Hippocampal formation (tissue), 2 donors: ENCODE measurements at places on chromosomes 1 and 21.

DNA sequence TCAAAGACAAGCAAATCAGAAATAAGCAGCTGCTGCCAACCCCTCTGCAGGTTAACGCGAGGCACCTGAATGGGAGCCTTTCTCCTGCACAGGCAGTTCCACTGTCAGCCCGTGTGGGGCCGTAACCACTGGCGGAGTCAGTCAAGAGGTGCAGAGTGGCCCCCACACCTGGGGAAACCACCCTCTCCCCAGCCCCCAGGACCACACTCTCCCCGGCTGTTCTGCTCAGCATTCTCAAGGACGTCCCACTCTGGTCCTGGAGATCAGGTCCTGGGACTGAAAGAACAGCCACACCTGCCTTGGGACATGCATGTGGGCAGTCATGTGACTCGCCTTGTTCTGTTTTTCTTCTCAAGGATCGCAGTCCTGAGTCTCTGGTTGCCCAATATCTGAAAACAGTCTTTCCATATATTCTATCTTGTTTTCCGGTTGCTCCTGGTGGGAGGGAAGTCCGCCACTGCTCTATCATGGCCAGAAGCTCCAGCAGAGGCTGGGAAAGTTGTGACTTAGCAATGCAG lies 252.5 kb downstream of the PTPRU start:
- no peak for DNase-seq

GRCh38 chr21:35575280-35575915 lies 484.9 kb downstream of the SETD4 start:
- no peak for DNase-seq

DNA sequence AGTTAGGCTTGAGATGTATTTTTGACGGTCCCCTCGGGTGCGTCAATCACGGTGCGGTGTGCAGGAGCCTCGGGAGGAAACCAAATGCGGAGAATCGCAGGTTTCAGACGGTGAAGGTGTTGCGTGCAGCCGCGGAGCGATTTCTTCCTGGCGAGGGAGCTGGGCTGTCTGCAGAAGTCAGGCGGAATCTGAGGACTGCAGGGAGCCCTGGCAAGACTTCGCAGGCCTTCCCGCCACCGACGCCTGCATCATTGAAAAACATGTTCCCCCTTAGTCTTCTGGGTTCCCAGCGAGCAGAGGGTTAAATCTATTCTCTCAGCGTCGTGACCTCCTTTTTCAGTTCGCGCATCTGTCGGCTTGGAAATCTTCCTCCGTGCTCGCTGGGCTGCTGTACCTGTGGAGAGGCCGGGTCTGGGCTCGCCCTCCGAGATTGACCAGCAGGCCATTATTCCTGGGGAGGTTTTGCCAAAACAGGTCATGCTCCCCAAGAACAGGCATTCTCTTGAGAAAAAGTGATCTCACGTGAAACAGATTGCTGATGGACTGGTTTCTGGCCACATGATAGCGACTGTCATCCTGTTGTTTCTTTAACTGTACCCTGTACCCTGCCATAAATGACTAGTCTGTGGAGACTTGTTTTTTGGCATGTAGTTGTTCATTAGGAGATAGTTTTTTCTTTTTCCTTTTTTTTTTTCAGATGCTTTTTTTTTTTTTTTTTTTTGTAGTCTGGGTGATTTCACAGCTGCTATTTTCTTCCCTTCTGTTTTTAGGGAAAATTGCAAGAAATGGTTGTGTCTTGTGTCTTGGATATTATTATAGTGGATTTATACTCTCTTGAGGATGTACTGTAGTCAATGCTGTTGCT lies 894 bp downstream of the EPB41 start:
- no peak for DNase-seq

GRCh38 chr1:119186471-119186870 lies 46.0 kb upstream of the WARS2 start:
- no peak for DNase-seq

GRCh38 chr1:89904219-89904980 lies 83.6 kb downstream of the LRRC8D start:
- DNase-seq, result no peak

DNA sequence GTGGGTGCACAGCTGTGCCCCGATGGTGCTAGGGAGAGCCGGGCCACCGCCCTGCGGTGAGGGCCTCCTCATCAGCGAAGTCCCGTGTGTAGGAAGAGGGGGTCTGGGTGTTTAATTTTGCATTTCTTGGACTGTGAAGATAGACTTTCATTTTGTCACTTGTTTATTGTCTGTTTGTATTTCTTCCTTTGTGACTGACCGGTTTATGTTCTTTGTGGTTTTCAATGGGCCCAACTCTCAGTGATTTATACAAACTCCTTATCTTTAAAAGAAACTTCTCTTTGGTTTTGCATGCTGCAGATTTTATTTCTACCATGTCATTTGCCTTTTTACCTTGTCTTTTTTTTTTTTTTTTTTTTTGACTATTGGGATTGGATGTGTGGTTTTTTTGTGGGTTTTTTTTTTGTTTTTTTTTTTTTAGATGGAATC lies 65.1 kb downstream of the COL18A1 start:
- DNase-seq, result no peak

GRCh38 chr1:222334026-222334680 lies 213.8 kb downstream of the HHIPL2 start:
- DNase-seq, result no peak

DNA sequence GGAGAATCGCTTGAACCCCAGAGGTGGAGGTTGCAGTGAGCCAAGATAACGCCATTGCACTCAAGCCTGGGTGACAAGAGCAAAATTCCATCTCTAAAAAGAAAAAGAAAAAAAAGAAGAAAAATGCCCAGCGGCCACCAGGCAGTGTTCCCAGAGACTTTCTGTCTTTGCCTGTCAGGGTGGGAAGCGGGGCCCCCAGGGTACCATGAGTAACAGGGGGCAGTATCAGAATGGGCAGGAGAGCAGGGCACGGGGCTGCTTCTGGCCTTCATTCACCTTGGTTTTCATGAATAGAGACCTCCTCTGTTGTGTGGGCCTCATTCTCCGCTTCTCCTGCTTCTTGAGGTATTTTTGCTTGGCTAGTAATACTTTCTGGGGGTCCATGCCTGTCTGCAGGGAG lies 20.4 kb downstream of the SLC26A9 start:
- DNase-seq, result no peak

- no peak for DNase-seq
Observed at GRCh38 chr21:26007951-26008498, 162.5 kb downstream of the APP start.

DNA sequence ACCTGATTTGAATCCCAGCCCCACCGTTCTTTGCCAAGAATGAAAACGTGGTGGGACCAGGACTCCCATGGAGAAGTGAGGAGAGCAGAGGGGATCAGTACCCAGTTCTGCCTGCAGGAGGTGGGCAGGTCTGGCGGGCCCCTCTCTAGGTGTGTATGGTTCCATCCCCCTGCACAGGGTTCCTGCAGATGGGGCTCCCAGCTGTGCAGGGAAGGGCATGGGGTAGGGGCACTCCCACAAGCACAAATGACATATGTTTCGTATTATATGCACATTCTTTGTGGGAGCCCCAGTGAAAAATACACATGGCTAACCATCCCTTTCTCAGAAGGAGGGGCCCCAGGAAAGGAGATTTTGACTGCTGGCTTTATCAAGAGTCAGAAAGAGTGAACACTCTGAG lies 144.6 kb downstream of the PLPP3 start:
- DNase-seq, result no peak

- DNase-seq, result no peak
Observed at GRCh38 chr1:172612478-172612877, 46.4 kb upstream of the FASLG start.

GRCh38 chr1:240503558-240503957 lies 108.4 kb downstream of the GREM2 start:
- no peak for DNase-seq

GRCh38 chr1:241465673-241466072 lies 53.9 kb downstream of the FH start:
- no peak for DNase-seq

- DNase-seq, result peak; percentile 55
Observed at GRCh38 chr1:242243472-242243871, 244.6 kb upstream of the MAP1LC3C start.

- DNase-seq, result no peak
Observed at GRCh38 chr1:95475686-95476457, 241.9 kb downstream of the RWDD3 start.

DNA sequence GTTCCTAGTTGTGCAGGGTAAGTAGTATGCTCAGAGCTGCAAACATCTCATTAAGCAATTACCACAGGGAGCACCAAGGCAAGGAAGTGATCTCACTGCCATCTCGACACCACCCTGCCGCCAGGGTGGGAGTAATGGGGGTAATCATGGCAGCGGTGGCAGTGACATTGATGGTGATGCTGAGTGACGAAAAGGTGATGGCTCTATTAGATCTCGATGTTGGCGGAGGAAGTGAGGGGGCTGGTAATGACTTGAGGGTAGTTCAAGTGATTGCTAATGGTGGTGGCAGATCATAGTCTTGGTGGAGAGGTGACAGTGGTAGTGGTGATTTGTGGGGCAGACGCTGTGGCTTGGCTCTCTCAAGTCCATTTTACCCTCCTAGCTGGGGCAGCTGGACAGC lies 25.4 kb upstream of the TENT5B start:
- no peak for DNase-seq

GRCh38 chr1:17348593-17349234 lies 23.3 kb upstream of the PADI6 start:
- no peak for DNase-seq

DNA sequence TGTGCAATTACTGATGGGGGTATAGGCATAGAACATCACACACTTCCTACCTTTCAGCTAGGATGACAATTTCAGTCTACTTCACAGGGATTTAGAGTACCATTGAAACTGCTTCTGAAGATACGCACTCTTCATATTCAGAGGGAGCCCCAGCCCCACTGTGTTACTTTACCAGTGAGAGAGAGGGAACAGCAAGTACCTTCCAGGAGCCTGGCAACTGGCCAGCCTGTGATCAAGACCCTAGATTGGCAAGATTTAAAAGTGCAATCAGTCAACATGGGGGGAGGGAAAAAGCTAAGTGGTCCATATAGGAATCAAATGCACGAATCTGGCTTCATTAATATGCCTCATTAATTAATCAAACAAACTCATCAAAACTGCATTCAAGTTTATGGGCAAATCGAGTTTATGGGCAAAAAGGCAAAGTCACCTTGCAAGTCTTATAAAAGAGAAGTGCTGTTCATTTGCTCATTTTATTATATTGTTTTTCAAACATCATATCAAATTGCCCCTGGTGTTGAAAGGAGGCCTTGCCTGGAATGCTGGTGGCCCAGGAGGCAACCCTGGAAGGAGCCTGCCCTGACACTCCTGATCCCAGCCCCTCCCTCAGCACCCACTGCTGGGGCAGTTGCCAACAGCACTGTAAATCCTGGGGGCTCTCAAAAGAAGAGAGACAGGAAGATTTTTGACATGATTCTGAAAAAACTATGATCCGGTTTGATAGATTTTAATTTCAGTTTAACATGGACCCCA lies 184.9 kb upstream of the DPT start:
- no peak for DNase-seq

GRCh38 chr1:227298512-227299240 lies 19.6 kb downstream of the CDC42BPA start:
- DNase-seq, result no peak

GRCh38 chr1:205191622-205192021 lies 19.9 kb downstream of the DSTYK start:
- no peak for DNase-seq

DNA sequence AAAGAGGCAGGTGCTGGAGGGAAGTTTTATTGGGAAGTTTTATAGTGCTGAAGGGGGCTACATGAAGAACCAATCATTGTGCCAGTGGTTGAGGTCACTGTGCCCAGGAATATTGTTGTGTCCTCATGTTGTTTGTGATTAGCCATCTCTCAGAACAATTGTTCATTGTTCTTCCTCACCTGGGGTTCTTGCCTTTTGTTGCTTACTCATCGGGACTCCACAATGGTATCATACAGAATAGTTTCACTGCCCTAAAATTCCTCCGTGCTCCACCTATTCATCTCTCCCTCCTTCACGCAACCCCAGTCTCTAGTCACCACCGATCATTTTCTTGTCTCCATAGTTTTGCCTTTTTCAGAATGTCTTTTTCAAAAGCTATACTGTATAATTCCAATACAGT lies 38.9 kb upstream of the CDC14A start:
- DNase-seq, result no peak

- no peak for DNase-seq
Observed at GRCh38 chr1:24966724-24967346, 36.8 kb upstream of the RUNX3 start.

GRCh38 chr1:11478571-11479374 lies at the start of gene DISP3:
DISP3 (plus strand) TSS chr1:11479155; CDS start chr1:11500993, 21,838 bp downstream.
- peak; percentile 71 for DNase-seq

DNA sequence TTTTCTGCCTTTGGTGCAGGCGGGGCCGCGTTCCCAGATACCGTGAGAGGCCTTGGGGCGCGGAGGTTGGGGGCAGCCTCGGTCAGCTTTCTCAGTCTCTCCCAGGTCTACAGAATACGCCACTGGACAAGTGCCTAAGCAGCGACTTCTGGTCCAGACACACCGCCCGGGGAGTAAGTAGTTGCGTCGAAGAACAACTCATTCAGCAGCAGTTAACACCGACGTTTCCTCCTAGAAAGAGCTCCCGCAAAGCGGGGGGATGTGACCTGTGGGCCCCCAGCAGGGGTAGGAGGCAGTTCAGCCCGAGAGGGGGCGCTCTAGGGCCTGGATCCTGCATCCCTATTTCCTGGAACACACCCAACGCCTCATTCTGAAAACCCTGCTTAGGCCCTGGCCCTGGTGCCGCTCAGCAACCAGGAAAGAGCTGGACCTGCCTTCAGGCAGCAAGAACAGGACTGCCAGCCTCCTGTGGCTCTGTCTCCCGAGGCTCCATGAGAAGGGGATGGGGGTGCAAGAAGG lies 6.5 kb upstream of the BARHL2 start:
- no peak for DNase-seq

GRCh38 chr1:20358761-20359263 lies 68.1 kb downstream of the VWA5B1 start:
- DNase-seq, result no peak

- no peak for DNase-seq
Observed at GRCh38 chr1:99731384-99731783, 35.1 kb downstream of the FRRS1 start.

DNA sequence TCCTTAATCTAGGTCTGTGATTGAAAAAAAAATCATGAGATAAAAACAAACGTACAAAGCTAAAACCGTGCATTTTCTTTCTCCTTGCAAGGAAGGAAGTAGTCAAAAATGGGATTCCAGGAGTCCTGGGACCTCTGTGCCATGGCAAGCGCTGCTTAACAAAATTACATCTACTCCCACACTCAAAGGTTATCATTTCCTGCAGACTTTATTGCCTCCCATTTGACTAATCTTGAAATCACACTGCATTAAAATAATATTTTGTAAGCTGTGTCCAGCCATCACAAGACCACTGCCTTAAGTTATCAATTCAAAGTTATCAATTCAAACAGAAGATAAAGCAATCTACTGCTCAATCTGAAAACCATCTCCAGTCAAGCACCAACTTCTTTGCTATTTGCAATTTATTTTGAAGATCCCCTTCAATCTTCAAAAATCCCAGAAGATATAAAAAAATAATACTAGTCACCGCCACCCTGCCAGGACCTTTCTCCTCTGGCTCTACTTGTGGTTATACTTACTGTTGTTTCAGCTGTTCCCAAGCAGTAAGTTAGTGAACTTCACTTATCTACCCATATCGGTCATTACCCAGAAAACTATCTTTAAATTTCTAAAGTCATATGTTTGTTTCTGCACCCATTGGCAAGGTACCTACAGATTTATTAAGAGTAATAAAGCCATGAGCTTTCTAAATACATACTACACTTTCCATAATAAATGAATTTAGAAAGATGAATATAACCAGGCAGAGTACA lies 38.1 kb upstream of the RAP1GAP start:
- no peak for DNase-seq
